Stimulated activated naive CD8-positive, alpha-beta T cell treated with anti-CD3 and anti-CD28 coated beads, Interleukin-15, amount 100 ng/mL, for 72 hours (primary cell): ENCODE measurements at places on chromosomes 4 and X.

GRCh38 chr4:62550121-62550520, 1350.0 kb downstream of the ADGRL3 start:
- no peak for DNase-seq

DNA sequence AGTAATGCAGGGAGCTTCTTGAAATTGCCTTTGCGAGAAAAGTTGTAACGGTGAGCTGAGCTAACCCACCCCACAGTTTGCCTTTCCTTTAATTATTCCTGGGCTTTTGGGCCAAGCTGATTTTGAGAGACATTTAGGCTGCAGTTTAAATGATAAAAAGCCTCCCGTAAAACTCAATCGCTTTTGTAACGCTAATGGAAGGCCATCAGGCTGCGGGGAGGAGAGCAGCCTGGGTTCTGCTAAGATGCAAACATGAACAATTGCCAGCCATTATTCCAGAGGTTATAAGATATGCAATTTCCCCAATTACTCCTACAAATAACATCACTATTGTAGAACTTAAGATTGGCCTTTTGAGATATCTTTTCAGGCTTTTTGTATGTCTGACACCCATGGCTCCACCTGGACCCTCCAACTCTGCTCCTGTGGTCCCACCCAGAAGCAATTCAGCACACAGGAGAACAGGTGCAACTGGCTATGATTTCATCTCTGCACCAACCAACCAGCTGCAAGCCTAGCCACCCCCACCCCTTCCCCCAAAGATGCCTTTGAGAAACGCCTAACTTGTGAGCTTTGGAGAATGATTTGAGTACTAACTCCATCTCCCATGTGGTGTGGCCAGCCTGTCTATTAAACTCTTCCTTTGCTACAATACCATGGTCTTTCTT, 108.2 kb upstream of the FAM9C start:
- no peak for DNase-seq

DNA sequence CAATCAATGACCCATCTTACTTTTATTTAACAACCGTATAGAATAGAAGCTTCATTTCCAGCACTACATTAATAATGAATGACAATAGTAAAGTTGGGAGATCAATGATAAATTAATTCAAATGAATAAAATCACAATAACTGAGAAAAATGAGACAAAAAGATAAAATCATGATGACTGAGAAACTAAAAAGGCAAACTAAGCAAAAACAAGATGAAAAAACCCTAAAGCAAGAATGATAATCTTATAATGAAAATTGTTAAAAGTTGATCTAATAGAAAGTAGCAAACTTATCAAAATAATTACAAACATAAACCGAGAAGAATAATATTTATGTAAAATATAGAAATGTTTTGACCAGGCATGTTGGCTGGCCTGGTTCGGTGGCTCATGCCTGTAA, 130.4 kb upstream of the INPP4B start:
- DNase-seq = no peak

DNA sequence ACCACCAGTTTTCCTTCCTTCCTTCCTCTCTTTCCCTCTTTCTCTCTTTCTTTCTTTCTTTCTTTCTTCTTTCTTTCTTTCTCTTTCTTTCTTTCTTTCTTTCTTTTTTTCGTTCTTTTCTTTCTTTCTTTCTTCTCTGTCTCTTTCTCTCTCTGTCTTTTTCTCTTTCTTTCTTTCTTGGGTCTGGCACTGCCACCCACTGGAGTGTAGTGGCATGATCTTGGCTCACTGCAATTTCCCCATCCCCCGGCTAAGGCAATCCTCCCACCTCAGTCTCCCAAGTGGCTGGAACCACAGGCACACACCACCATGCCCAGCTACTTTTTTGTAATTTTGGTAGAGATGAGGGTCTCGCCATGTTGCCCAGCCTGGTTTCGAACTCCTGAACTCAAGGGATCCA, 51.6 kb upstream of the NHS start:
- DNase-seq = no peak

- no peak for DNase-seq
Observed at GRCh38 chrX:154040307-154040756, 20.6 kb upstream of the IRAK1 start.

DNA sequence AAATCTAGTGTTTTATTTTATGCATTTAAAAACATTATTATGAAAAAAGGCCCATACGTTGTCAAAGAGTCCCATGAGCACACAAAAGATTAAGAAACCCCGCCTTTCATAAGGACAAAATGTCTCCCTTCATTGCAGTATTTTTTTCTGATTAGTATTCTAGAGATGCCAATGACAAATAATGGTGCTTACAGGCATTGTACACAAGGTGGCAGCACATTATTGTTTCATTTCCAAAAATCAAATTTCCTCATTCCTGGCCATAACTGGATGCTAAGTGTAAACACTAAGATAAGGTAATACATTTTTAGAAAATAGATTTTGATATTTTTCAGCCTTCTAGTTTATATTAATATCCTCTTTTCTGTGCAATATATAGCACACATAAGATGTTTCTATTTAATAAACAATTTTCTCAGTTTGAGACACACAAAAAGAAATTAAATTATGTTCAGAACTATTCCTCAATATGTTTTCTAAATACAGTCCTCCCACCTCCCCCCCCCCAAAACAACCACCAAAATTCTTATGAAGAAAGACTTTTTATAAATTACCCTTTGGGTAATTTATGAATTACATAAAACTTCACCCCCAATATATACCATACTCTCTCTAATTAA, 47.7 kb downstream of the TIGD2 start:
- no peak for DNase-seq

DNA sequence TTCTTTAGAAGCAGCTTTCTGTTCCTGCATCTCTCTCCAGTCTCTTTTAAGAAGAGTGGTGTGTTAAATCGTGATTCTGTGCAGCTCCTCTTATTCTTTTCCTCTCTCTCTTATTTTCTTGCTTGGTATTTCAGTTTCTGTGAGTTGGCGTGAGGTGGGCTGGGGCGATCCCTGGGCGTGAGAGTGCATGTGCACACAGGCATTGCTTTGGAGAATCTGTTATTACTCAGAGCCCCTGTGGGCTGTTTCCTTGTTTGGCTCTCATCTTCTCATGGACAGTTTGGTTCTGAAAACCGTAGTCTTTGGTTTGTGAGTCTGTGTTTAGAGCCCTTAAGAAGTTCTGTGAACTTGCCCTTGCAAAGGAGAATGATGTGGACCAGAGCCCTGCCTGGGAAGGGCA, 97.2 kb upstream of the CLNK start:
- DNase-seq = no peak
